Upper lobe of left lung (tissue), 6 donors: ENCODE measurements at places on chromosomes 5 and 9. TPM values are rescaled to one million over a fixed set of nuclear protein-coding genes. Genes with fewer than 3 reads are reported as not detected.
A peak's percentile ranks its signal among the peaks of the same experiment; 100 is the strongest.

Gene ARID3C
- total RNA-seq, result not detected

Gene SERF1A
- total RNA-seq, result not detected

Gene PCDH1
- total RNA-seq, result 93.0 TPM

GRCh38 chr9:4321554-4321953 lies 21.7 kb upstream of the GLIS3 start:
- no peak for DNase-seq

GRCh38 chr9:34169125-34169524 lies 9.7 kb upstream of the UBAP1 start:
- DNase-seq, result no peak

GRCh38 chr9:130446101-130446861 lies 1.5 kb downstream of the ASS1 start:
- DNase-seq, result peak; percentile 80

GRCh38 chr9:77906991-77907390 lies 124.6 kb downstream of the GNAQ start:
- DNase-seq, result no peak

DNA sequence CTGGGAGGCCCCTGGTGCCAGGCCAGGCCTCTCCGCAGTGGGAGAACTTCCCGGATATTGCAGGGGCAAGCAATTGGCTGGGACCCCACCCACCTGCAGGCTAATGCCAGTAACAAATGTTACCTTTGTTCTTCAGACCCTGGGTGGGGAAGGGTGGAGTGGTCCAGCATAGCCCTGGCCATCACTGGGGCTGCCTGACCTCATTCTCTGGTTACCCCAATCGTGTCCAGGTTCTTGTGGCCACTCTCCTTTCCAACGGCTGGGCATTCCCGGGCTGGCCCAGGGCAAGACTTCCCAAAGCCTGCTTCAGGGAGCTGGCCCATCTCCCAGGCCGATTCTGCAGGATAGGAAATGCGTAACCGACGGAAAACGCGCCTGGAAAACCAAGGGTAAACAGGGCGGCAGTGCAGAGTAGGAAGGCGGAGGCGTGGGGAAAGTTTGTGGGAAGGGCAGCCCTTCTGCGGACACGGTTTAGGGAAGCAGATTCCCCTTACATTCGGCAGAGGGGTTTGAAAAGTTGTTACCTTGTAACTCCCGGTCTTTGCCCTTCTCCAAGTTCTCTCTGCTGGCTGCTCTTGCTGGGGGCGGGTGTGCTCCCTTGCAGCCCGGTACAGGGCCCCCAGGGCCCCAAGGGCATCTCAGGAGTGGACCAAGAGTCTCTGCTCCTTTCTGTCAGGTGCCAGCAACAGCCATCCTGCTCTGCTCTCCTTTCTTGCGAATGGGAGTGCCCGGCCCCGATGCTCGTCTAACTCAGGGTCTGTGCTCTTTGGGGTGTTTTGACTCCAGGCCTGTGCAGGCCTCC lies 3.5 kb downstream of the NRARP start:
- peak; percentile 27 for DNase-seq

DNA sequence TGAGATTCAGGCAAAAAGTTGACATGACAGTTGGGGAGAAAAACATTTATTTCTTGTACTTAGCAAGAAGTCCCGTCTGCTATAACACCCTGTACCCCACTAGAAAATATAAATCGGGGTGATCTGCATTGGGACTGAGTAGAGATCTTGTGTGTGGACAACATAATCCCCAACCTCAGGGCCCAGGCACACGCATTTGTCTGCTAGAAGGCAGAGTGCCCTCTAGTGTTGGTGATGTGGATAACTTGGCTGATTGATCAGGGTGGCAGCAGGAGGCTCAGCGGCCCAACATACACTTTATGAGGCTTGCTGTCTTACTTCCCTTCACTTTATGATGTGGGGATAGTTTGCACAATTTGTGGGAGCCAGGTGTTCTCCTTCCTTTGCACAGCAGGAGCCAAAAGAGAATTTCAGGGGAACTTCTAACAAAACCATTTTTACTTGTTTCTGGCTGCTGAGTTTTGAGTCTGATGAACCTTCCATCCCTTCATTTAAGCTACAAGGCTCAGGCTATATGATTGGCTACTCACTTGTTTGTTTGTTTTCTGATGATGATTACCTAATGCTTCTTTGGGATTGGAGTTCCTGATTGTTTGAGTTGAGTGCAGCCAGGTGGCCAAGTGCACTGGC lies 263.2 kb downstream of the DMAC1 start:
- DNase-seq, result peak; percentile 26
